ENCODE measurements at places on chromosomes 11 and 22.

- DNase-seq = no peak
Measured at GRCh38 chr11:32913445-32913844, 20.8 kb downstream of the QSER1 start.

DNA sequence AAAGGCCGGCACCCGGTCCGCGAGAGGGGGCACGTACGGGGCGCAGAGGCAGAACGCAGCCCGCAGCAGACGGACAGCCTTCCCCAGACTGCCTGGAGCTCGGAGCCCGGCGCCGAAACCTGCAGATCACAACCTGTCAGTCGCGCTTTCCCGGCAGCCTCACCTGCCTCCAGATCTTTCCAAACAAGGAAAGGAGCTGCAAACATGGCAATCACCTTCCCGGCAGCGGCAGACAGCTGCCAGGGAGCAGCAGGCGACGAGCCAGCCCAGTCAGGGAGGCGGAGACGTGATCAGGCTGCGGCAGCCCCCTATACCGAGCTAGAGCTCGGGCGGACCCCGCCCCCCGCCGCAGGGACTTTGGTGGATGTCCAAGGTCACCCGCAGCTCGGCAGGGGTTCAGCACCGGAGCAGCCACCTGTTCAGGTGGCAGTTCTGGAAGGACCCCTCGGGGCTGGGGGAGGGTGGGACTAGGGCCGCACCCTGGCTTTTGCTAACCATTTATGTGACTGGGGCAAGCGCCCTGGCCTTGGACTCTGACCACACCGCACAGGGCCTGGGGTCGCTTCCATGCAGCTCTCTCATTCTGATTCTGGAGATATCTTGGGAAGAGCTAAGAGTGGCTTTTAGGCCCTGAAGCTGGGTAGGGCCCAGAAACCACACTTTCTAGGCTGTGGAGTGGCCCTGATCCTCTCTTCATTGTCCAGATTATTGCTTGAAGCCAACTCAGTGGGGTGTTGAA lies 143.8 kb downstream of the NECTIN1 start:
- no peak for DNase-seq

- DNase-seq = no peak
Measured at GRCh38 chr11:62472063-62472884, 53.4 kb downstream of the SCGB1A1 start.

GRCh38 chr22:30615543-30615954 lies 8.6 kb downstream of the TCN2 start:
- no peak for DNase-seq

DNA sequence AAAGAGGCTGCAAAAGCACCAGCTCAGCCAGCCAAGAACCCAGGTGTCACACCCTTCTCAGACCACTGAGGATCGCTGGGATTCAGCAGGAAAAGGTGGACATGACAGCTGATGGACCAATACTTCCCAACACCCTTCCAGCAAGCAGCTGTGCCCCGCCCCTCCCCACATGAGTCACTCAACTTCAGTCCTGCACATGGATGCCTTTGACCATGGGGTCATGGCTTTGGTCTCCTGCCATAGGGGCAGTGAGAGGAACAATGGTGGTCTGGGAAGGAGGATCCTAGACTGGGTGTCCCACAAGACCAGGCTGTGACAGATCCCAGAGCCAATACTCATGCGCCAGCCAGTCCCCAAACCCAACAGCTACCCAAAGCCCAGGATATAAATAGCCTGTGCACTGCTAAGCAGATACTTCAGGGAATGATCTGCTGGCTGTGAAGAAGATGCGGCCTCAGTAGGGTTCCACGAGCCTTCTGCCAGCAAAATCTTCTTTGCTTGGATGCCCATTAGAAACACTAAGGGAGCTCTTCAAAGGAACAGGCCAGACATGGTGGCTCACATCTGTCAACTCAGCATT lies 5.5 kb upstream of the RGL4 start:
- no peak for DNase-seq

DNA sequence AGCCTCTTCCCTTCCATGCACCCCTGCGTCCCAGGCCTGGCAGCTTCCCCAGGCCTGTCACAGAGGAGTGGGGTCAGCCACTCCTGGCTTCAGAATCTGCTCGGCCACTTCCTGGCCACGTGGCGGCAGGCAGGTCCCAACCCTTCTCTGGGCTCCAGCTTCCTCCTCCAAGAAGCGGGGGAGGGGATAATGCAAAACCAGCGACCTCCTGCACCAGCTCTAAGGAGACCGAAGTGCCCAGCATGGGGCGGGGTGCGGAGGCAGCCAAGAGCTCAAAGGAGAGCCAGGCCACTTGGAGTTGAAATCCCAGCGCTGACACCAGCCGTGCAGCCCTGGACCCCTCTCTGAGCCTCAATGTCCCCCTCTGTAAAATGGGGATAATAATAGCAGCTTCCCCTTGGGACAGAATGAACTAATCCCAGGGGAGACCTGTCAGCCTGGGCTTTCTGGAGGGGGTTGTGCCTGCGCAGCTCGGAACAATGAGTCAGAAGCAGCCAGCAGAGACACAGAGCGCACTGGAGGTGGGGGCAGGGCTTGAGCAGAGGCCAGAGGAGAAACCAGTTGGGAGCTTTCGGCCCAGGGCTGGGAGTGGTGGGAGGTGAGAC lies 22.8 kb upstream of the PICK1 start:
- DNase-seq = no peak

DNA sequence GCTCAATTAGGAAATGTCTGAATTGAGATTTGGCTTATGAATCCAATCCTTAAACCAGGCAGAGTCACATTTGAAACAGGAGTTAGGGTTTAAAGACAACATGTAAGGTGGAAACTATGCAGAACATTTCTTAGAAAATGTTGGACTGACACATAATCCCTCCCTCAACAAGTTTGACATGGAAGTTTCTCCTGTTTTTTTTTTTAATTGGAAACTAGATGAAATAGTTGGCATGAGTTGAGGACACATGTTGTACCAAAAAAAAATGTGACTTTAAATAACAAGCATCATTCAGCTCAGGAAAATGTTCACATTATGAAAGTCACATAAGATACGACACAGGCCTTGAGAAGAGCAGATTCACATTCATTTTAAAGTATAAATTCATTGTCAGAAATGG lies 154.9 kb upstream of the DDI1 start:
- DNase-seq = no peak

DNA sequence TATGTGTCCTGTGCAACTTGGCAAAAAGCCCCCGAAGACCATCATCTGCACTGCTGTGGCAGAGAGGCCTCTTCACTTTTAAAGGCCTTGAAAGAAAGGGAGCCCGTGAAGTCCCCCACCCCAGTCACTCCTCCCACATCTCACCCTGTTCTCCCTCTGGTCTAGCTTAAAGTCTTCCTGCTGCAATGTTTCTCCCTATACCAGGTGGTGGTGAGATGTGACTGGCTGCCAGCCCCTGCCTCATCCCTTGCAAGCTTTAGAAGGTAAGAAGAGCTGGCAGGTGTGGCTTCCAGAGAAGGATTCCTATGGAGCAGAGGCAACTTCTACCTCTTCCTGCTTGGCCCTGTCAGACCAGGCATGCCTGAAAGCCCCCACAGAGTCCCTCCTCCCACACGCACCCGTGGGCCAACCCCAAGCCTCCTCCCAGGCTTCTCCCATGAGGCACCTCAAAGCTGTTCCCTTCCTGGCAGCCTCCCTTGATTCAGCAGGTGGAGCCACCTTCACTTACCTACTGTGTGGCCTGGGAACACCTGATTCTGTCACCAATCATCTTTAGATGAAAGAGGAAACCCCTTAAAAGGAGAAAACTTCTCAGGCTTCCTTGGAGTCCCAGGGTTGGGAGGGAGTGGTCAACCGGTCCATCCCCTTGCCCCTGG lies 4.0 kb upstream of the TRIM29 start:
- no peak for DNase-seq

- no peak for DNase-seq
Measured at GRCh38 chr11:13896175-13896980, 66.1 kb upstream of the SPON1 start.

- DNase-seq = no peak
Measured at GRCh38 chr11:31643857-31644256, 134.3 kb downstream of the ELP4 start.

DNA sequence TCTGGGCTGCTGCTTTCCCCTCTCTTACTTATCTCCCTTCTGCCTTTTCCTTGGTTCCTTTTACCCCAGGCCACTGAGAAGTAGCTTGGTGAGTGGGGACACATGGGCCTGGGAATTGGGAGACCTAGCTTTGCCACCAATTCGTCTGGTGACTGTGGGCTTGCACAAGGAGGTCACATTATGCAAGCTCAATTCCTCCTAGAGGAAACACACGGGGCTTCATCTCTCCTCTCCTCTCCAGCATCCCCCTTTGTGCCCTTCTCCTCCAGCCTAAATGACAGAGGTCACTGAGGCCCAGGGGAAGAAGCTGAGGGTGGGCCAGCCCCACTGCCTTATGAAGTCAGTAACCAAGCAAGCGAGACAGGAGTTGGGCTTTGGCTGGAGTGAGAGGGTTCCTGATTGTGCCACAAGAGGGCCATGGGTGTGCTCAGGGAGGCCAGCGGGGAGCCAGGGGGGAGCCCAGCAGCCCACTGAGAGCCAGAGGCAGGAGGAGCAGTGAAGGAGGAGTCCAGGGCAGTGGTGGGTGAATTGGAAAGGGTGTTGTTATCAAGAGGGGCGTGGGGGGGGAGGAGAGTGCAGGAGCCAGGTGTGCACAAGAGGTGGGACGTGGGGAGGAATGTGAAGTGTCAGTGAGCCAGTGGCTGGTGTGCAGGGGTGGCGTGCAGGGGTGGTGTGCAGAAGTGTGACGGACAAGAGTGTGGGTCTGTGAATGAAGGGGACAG lies 2.0 kb downstream of the CLCF1 start:
- no peak for DNase-seq

GRCh38 chr11:11316651-11317230 lies 36.3 kb downstream of the CSNK2A3 start:
- DNase-seq = no peak

GRCh38 chr22:28381429-28382167 lies 298.0 kb downstream of the TTC28 start:
- DNase-seq = no peak
